ENCODE measurements at places on chromosomes 16 and 17. TPM values are rescaled to one million over a fixed set of nuclear protein-coding genes. Genes with fewer than 3 reads are reported as not detected.

PPL gene
- total RNA-seq: 10.8 TPM

VTN gene
- total RNA-seq: 5.2 TPM

HSD17B1 gene
- total RNA-seq: 4.3 TPM

TBC1D3D gene
- total RNA-seq: 3.8 TPM

FBXO31 gene
- 17.4 TPM for total RNA-seq

ANKRD13B gene
- total RNA-seq: 12.7 TPM

RMI2 gene
- total RNA-seq: 21.0 TPM

IL34 gene
- total RNA-seq: not detected

C16orf96 gene
- 3.6 TPM for total RNA-seq

TP53TG3 gene
- not detected for total RNA-seq

RHOT1 gene
- total RNA-seq: 47.1 TPM

CDH11 gene
- total RNA-seq: 82.7 TPM

CARHSP1 gene
- total RNA-seq: 158 TPM

HID1 gene
- 35.2 TPM for total RNA-seq

AIPL1 gene
- total RNA-seq: not detected

ABCA6 gene
- total RNA-seq: not detected

ZG16 gene
- not detected for total RNA-seq

NPIPA7 gene
- 0.81 TPM for total RNA-seq

HLF gene
- total RNA-seq: 0.74 TPM

ABI3 gene
- total RNA-seq: 0.32 TPM

SOST gene
- total RNA-seq: 3.2 TPM

GGA2 gene
- 126 TPM for total RNA-seq

KRTAP2-3 gene
- not detected for total RNA-seq

Data from cardiac muscle cell (in vitro differentiated cells and primary cell).